ENCODE measurements at places on chromosomes 1 and 21. TPM values are rescaled to one million over a fixed set of nuclear protein-coding genes. Genes with fewer than 3 reads are reported as not detected.

The CFHR2 gene
- not detected for total RNA-seq

The ZFP69B gene
- 0.77 TPM for total RNA-seq

The LRRC8D gene
- 10.0 TPM for total RNA-seq

The ASCL5 gene
- not detected for total RNA-seq

The PGLYRP3 gene
- total RNA-seq = not detected

The B3GALT6 gene
- total RNA-seq = 16.8 TPM

The S100PBP gene
- 14.3 TPM for total RNA-seq

The LTN1 gene
- 17.8 TPM for total RNA-seq

The IRF6 gene
- 0.51 TPM for total RNA-seq

The MRPL9 gene
- total RNA-seq = 126 TPM

The SPRR1B gene
- total RNA-seq = not detected

The MAP3K7CL gene
- 2.0 TPM for total RNA-seq

The ECE1 gene
- 129 TPM for total RNA-seq

The LCE1E gene
- total RNA-seq = not detected

The PTGS2 gene
- total RNA-seq = 19.5 TPM

The S100A12 gene
- not detected for total RNA-seq

The PTPRU gene
- 2.4 TPM for total RNA-seq

The OR2L5 gene
- not detected for total RNA-seq

The S100B gene
- not detected for total RNA-seq

The CCDC185 gene
- not detected for total RNA-seq

The ERG gene
- total RNA-seq = 41.0 TPM

The MOB3C gene
- 9.9 TPM for total RNA-seq

All from dermis microvascular lymphatic vessel endothelial cell (primary cell).